Stimulated activated CD4-positive, alpha-beta T cell treated with anti-CD3 and anti-CD28 coated beads, Interleukin-2, amount 100 ng/mL, for 4 hours (primary cell): ENCODE measurements at places on chromosomes 1 and 21.

DNA sequence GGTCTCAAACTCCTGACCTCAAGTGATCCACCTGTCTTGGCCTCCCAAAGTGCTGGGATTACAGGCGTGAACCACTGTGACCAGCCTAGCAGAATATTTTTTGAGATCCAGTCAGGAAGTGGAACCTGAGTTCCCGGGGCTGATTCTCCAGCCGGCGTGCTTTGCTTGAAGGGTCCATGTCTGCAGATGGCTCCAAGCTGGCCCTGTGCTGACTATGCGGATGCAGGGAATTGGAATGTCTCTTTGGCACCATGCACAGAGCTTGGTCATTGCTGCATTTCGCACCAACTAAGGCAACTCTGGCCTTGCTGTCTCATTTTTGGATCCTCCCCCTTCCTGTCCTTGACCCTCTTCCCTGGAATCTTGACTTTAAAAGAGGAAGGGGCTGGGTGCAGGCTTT lies 28.1 kb downstream of the ARHGEF10L start:
- DNase-seq = no peak

- no peak for DNase-seq
These were observed 27.2 kb downstream of the SYT6 start for GRCh38 chr1:114126261-114127095.

- DNase-seq = no peak
These were observed 29.6 kb upstream of the RGS1 start for GRCh38 chr1:192545896-192546521.

GRCh38 chr1:100893718-100894117 lies 924 bp downstream of the EXTL2 start:
- no peak for DNase-seq

- DNase-seq = no peak
These were observed 198.6 kb downstream of the PTPRC start for GRCh38 chr1:198837278-198838021.

GRCh38 chr1:78745111-78745510 lies 95.5 kb downstream of the IFI44 start:
- no peak for DNase-seq

DNA sequence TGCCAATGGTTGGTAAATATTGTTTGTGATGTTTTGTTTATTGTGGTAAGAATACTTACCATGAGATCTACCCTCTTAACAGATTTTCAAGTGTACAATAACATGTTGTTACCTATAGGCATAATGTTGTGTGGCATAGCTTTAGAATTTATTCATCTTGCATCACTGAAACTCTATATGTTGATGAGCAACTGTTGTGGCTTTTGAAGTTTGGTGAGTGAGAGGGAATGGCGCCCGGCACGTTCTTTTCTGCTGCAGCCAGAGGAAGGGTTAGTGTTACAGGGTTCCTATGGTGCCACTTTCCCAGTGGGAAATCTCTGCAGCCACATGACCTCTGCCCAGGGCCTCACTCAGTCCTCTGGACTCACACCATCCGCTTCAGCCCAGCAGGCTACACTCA lies 342.5 kb upstream of the ADGRL2 start:
- no peak for DNase-seq

DNA sequence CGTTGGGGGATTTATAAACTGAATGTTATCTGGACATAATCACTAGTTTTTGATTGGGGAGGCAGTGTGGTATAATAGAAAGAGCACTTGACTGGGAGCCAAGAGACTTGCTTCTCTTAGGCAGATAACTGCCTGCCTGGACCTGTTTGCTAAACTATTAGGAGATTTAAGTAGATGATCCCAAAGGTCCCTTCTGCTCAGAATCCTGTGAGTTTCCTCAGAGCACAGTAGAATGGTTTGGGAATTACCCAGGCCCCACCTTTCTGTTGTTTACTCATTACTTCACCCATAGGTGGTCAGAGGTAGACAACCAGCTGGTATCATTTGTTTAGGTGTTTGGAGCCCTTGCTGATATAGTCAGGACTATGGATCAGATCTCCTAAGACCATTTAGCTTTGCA lies 10.3 kb upstream of the PODN start:
- DNase-seq = no peak

DNA sequence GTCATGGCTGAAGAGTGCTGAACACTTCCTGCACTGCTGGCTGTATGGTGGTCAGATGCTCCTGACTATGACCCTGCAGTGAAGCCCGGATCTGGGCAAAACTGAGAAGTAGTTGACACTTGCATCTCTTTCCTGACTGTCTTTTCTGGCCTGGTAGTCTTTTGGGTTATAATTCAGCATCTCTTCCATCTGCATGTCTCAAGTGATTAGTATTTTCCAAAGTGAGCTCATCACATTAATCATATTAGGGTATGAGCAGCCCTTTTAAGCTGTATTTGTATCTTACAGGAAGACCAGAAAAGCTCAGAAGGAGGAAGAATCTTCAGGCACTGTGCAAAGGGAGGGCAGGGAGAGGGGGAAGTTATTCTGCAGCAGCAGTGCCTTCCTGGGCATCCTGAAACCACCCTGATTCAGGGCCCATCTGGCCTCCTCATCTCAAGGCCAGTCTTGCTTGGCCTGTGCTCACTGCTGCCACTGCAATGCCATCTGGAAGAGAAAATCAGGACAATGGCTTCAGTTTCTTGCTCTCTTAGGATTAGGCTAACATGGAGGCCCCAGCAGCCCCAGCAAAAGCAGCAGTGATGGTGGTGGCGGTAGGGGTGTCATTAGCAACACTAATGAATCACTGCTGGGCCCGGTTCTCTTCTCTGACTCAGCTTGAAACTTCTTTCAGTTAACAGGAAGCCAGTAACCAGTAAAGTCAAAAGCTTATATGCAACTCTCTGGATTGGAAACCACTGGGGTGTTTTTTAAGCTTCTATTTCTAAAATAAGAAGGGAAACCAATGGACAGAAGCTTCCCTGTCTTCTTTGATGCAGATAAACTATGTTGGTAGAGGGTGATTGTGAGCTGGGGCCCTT lies 63.3 kb upstream of the WDR26 start:
- peak; percentile 47 for DNase-seq

DNA sequence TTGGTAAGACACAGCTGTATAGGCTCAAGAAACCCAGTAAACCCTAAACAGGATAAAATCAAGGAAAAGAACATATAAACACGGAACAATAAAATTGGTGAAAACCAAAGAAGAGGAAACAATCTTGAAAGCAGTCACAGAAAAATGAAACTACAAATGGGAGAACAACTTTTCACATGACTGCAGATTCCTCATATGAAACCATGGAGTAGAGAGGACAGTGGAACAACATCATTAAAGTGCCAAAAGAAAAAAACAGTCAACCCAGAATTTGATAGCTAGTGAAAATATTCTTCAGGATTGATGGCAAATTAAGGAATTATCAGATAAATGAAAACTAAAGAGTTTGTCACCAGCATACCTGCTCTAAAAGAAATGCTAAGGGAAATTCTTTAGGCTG lies 23.9 kb upstream of the B3GALT5 start:
- no peak for DNase-seq

DNA sequence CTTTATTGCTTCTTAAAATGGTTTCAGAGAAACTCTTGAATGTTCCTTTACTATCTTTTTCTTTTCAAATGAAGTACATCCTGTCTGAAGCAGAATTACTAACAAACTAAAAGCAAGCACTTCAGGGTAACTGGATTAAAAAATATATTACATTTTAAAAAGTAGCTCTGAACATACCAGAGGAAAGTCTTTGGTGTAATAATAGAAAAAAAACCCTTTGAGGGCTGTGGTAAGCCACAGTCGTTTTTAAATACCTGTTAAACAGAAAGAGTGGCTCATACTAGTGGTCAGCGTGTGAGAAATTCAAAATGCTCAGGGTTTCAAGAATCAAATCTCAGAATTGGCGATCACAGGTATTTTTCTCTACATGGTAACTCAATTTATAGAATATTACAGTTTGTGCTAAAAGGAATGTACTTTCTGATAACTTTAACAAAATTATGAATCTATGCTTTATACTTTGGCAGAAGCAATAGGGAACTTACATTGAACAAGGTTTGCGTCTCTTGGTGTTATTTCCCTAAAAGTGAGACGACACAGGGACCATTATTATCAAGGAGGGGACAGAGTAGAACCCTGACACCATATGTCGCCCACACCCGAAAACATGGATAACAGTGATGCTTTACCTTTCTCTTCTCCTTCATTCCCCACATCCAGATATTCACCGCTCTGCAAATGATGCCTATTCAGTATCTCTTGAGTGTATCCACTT lies 97.0 kb upstream of the DPH5 start:
- no peak for DNase-seq

DNA sequence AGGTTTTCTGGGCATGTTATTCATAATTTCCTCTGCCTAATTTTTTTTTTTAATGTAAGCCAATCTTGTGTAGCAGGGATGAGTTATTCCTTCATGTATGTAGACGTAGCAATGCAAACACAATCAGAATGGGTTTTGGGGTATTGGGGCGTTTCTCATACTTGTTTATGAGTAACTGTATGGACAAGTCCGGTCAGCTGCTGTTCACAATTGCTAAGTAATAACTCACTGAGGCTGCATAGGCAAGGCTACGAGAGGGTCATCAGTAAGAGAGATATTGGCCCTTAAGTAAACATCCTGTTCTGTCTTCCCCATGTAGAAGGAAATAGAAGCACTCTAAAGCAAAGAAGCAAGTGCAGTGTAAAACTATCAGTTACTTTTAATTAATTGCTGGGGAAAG lies 9.5 kb upstream of the TARS2 start:
- no peak for DNase-seq

DNA sequence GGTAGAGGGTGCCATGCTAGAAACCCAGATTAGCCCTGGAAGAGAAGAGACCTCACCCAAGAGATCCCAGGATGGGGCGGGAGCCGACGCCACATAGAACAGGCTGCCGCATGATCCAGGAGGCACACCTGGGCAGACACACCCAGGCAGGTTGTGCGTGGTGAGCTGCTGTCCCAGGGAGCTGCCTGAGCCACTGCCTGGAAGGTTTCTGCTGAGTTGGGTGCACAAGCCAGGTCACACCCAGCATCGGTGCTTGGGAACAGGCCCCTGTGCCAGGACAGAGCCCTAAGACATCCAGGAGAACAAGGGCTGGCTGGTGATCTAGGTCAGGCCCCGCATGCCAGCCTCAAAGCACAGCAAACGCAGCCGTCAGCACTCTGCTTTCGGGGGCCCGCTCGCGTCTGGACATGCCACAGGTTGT lies 40.2 kb downstream of the CTNNBIP1 start:
- DNase-seq = no peak

DNA sequence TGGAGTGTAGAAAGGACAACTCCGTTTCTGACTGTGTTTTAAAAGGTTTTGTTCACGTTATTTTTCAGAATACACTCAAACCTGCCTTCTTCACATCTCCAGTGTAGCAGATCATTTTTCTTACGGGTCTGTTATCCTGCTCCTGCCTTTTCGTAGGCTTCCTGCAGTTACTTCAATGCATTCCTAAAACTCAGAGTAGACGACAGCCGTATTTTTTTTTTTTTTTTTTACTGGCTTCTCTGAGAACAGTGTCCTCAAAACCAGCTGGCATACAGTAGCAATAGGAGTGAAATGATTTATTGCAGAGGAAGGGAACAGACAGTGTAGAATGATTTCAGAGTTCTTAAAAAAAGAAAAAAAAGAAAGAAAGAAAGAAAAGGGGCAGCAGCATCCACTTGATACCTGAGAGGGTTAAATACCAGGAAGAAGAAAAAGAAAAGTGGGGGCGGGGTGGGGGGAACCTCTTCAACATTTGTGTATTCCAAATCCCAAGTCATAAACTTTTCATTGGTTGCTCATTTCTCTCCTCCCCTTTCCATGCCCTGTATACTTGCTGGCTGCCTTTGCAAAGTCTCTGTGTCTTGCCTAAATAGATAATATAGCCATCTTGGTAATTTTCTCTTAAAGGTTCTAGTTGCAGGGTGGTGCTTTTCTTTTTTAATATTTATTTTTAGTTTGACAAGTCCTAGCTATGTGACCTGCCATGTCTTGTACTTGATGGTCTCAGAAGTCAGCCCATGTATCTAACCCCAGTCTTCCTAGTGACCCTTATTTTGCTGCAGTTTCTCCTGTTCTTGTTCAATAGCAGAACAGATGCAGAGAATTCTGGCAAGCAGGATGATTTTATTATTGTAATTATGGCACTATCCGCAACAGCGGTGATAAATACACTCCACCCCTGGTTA lies 2.8 kb downstream of the TGFB2 start:
- no peak for DNase-seq

- peak; percentile 32 for DNase-seq
These were observed 30.0 kb upstream of the RCSD1 start for GRCh38 chr1:167599957-167600581.

DNA sequence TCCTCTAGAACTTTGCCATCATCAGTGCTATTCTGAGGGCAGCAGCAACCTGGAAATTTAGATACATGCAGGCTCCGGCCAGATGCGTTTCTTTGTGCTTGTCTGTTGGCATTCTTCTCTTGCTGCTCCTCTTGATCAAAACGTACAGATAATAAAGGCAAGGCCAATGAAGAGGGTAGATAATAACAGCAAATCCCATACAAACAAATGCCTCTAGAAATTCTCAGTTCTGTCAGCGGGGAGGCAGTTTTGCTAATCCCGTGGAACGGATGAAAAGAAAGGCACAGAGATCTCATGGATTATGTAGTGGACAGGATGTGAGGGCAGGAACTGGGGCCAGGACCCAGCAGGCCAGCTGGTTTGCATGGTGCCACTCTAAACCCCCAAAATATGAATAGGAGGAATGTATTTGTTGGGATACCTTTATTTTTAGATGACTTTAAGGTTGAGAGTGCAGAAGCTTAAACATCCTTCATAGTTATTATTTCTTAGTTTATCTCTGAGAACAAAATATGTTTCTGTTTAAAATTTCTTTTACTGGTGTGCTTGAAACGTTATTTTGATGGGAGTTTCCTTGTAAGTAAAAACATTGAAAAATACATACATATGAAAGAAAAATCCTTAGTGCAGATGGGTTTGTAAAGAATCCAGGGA lies 1.5 kb downstream of the ITSN1 start:
- DNase-seq = no peak

- DNase-seq = no peak
These were observed 40.3 kb upstream of the ECE1 start for GRCh38 chr1:21330544-21330943.

- no peak for DNase-seq
These were observed 11.8 kb upstream of the RASSF5 start for GRCh38 chr1:206495493-206496046.

DNA sequence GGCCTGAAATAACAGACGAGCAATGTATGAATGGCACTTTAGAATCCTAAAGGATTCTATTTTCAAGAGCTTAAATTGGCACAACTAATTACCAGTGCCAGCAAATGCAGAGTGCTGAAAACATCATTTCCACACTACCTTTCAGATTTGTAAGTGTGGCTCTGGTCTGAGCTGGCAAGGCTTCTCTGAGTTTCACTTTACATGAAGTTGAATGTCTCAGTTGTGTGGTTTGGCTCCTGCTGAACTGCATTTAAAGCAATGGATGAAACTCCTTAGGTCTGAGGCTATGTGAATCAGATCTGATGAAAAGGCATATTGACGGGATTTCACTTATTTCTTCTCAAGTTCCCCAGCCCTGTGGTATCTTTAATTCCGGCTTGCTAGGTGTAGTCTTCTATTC lies 114.8 kb upstream of the PTGFR start:
- DNase-seq = no peak

GRCh38 chr1:232170909-232171308 lies 459.0 kb downstream of the SIPA1L2 start:
- no peak for DNase-seq
